ENCODE measurements at places on chromosomes 2 and 18. TPM values are rescaled to one million over a fixed set of nuclear protein-coding genes. Genes with fewer than 3 reads are reported as not detected.

The ARID5A gene
- 1.2 TPM for total RNA-seq

The GPBAR1 gene
- total RNA-seq, result not detected

The RPRM gene
- 95.9 TPM for total RNA-seq

The CROCC2 gene
- under 0.01 TPM for total RNA-seq

The ASB18 gene
- 0.78 TPM for total RNA-seq

The STRADB gene
- total RNA-seq, result 106 TPM

The MC2R gene
- total RNA-seq, result not detected

The NHEJ1 gene
- 9.2 TPM for total RNA-seq

The RFX8 gene
- total RNA-seq, result 0.47 TPM

The RUFY4 gene
- total RNA-seq, result 0.78 TPM

The LBX2 gene
- not detected for total RNA-seq

The VPS54 gene
- 43.5 TPM for total RNA-seq

The FBXO41 gene
- total RNA-seq, result 27.0 TPM

The SCG2 gene
- 52.9 TPM for total RNA-seq

DNA sequence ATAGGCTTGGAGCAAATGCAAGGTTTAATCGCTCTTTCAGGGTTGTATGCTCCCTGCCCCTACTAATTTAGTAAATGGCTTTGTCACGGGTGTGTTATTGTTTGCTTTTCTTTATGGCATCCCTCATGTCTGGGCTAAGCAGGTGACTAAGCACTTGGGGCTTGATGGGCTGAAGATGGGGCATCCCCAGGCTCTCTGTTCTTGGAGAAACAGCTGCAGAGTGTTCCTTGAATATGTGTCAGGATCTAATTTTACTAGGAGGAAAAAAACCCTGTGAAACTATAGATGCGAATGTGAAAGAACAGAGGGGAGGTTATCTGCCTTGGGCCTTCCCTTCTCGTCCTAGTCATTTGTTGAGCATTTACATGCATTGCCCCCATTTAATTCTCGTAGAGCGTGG lies 94.7 kb upstream of the TAF1B start:
- DNase-seq, result no peak

- no peak for DNase-seq
Measured at GRCh38 chr2:69422198-69422597, 15.0 kb downstream of the NFU1 start.

- no peak for DNase-seq
Measured at GRCh38 chr2:25473758-25474340, 132.1 kb upstream of the DNMT3A start.

- DNase-seq, result no peak
Measured at GRCh38 chr2:9773903-9774239, 69.4 kb upstream of the TAF1B start.

DNA sequence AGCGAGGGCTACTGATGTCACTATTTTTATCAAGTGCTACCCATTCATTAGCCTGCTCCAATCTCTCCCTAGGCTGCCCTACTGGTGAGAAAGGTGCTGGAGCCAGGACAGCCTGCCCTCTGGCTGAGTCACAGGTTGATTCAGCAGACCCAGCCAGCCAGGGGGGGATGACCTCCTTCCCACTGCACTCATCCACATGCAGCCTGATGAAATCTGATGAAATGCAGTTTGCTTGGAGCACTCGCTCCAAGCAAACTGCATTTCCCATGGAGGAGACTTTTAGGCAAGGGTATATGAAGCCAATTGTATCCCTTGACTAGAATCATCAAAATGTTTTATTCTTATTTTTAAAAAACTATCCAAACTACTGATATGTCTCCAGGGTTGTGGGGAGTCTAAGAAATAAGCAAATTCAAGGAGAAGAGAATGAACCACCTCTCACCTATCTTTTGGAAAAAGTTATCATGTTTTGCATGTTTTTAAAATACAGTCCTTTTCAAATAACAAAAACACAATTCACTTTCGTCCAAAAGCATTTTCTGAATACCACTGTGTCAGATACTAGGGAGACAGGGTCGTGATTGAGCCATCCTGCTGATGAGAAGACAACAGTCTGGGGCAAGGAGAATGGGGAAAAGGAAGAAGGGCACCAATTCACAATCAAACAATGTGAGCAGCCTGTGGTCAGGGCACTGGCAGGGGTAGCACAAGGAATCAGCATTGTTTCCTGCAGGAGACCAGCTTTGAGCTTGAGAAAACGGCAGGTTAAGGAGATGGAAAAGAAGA lies 128.3 kb downstream of the AFF3 start:
- DNase-seq, result no peak

DNA sequence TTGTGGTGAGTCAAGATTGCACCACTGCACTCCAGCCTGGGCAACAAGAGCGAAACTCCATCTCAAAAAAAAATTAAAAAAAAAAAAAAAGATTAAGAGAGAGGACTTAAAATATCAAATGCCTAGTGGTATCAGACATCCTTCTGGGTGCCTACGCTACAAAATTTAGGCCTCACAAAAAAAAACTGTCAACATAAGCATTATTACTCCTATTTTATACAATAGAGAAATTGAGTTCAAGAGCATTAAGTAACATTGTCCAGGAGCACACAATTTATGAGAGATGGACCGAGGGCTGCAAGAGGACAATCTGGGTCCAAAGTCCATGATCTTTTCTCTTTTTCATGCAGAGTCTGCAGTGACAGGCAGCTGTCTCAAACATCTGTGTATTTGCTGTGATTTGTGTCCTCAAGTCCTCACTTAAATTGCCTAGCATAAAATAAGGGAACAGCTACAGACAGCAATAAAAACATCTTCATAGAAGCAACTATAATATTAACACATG lies 62.4 kb downstream of the OSR1 start:
- DNase-seq, result no peak

- DNase-seq, result no peak
Measured at GRCh38 chr2:201254081-201254730, 6.1 kb upstream of the CASP8 start.

DNA sequence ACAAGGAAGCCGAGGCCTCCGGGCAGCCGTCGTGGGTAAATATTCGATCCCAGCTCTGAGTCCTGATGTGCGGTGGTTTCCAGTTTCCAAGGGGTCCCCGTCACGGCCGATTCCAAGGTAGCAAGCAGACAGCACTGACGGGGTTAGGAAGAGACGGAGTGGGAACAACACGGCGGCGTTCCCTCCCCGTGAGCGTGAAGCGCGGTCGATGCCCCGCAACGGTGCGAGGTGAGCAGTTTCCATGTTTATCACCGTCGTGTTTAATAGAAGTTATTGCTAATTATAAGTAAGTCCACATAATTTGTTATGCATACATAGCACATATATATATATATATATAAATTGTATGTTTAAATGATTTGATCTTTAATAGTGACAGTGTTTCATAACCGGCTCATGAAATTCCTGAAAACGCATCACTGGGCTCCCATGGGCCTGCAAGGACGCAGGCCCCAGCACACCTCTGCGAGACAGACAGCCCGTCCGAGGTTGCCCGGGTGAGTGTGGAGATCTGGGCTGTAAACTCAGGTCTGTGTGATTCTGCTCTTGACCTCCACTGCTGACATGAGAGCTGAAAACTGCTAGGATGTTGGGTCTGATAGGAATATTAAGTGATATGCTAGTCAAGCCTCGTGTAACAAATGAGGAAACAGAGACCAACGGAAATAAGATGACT lies 243.5 kb upstream of the SALL3 start:
- DNase-seq, result no peak

DNA sequence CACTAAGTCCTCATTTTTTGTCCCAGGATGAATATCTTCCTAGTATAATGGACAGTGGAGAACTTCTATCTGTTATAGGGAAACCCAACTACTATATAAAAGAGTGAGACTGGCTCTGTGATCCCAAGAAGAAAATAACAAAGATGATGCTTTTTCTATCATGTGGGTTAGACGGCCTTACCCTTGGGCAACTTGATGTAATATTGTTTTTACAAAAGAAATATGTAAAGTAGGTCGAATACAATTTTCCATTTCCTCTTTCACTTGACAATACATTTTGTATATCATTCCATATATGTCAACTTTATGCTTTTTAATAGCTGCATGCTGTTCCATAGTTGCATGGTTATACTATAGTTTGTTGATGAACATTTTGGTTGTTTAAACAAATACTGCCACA lies 87.5 kb upstream of the SESTD1 start:
- no peak for DNase-seq

DNA sequence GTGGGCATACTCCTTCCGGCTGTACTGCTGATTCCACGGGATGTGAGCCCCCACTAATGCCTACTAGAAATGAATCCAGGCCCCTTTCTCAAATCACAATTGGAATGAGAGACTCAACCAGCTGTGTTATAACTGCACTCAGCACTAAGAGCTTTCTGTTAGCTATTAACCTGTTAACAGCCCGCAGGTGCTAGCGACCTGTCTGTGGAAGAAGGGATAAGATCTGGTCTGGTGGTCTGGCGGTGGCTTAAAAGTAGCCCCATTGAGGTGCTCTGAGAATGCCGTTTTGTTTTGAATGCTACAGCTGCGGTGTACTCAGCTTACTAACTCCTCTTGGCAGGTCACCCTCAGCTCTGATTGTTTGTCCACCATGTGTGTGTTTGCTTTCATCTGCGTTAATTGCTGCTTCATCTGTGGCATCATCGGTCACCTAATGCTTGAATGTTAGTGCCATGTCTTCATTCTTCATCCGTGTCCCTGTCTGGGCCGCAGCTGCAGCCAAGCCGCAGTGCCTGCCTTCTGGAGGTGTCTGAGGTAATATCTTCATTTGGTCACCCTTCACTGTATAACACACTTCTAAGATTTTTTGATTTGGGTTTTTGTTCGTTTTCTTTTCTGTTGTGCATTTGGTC lies 16.3 kb downstream of the RAB12 start:
- no peak for DNase-seq

GRCh38 chr2:209942936-209943605 lies 59.4 kb upstream of the RPE start:
- DNase-seq, result no peak

- no peak for DNase-seq
Measured at GRCh38 chr18:59767732-59768131, 70.5 kb upstream of the CCBE1 start.

GRCh38 chr2:104501342-104501741 lies 352.6 kb upstream of the POU3F3 start:
- DNase-seq, result no peak

DNA sequence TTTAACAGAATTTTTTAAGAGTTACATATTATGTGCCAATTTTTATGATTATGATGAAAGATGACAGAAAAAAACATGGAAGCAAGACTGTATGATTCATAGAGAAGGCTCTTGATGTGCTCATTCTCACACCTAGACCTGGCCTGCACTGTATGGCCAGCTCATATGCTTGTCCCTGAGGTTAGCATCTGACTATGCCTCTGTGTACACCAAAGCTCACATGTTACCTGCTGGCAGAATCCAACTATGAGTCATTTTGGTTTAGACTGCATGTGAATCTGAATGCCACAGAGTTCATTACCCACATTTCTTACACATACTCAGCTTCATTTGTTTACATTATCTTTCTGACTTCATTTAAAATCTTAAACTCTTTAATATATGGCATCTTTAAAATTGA lies 139.0 kb downstream of the DSC3 start:
- no peak for DNase-seq

GRCh38 chr18:34122724-34123334 lies 101.9 kb downstream of the NOL4 start:
- DNase-seq, result no peak

DNA sequence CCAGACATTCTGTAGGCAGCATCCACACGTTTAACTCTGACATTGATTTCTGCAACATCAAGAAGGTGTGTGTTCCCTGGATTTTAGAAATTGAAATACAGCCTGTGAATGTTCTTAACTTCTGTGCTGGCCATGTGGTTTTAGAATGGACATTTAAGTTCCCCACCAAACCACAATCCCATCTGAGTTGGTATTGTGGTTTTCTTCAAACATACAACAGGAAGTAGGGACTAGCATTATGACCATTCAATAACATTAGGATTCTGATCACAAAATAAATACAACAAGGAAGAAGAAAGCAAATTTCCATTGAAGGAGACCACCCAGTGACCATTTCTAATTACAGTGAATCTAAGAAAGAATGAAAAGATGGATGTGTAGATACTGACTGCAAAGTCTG lies 51.2 kb downstream of the MAP3K20 start:
- DNase-seq, result no peak

- no peak for DNase-seq
Measured at GRCh38 chr2:147374423-147374811, 470.4 kb upstream of the ACVR2A start.

GRCh38 chr2:129656081-129656598 lies 323.3 kb upstream of the RAB6C start:
- DNase-seq, result no peak

DNA sequence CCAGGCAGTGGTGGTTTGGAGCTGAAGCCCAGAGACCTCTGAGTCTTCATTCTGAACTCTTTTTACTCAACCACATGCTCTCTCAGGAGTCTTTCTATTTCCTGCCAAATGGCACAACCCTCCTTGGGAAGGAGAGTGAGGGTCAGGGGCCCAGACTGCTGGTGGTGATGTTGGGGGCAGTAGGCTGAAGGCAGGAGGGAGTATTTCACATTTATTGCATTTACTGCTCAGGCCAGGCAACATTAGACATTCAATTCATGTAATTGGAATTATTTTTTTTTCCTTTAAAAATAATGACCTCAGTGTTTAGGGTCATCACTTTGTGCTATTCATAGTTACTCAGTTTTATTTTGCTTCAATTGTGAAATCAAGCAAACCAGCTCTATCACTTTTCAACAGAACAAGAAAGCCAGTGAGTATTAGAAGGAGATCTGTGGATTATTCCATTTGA lies 311.3 kb upstream of the NT5C1B start:
- no peak for DNase-seq

GRCh38 chr2:240203031-240203787 lies 62.8 kb upstream of the OTOS start:
- no peak for DNase-seq

- DNase-seq, result no peak
Measured at GRCh38 chr18:22344908-22345670, 72.6 kb downstream of the CTAGE1 start.

- DNase-seq, result no peak
Measured at GRCh38 chr2:234165421-234165820, 114.9 kb downstream of the SPP2 start.

DNA sequence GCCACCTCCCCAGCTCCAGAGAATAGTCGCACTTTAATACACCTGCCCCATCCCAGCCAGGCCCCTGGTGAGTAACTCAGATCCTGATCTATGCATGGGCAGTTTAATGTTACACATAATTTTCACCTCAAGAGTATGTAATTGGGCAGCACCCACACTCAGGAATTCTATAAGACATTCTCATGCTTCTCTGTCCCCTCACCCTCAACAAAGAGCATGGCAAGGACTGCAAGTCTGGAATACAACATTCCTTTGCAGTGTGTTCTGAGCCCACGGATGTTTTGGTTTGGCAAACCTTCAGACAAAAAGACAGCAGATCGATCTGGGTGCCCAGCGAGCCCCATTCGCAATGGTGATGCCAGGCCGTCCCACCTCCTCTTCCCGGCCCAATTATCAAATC lies 4.9 kb upstream of the SLC14A1 start:
- DNase-seq, result no peak

- no peak for DNase-seq
Measured at GRCh38 chr2:195563857-195564512, 93.0 kb upstream of the SLC39A10 start.

GRCh38 chr18:51686590-51686989 lies 489.1 kb upstream of the MEX3C start:
- no peak for DNase-seq
